Activated B cell treated with CpG ODN at 0.5 μM for 24 hours (primary cell): ENCODE measurements at places on chromosomes 12 and 14.

- peaks cover 48% of the 10 kb centered on the region for H3K36me3 ChIP-seq
- H3K4me3 ChIP-seq, result peak overlapping the region; percentile 95
- DNase-seq, result no peak
- H3K27me3 ChIP-seq, result no peaks in the 10 kb centered on the region
- H3K27ac ChIP-seq, result peak overlapping the region; percentile 98
- peaks cover 56% of the 10 kb centered on the region for H3K4me1 ChIP-seq
Observed at GRCh38 chr12:74537126-74537706, 419 bp upstream of the ATXN7L3B start.

- DNase-seq, result no peak
- peaks cover 63% of the 10 kb centered on the region for H3K27me3 ChIP-seq
- H3K4me3 ChIP-seq, result no peak overlapping the region
- peaks cover 16% of the 10 kb centered on the region for H3K4me1 ChIP-seq
Observed at GRCh38 chr12:9991876-9992275, 7.0 kb downstream of the CLEC1B start.

DNA sequence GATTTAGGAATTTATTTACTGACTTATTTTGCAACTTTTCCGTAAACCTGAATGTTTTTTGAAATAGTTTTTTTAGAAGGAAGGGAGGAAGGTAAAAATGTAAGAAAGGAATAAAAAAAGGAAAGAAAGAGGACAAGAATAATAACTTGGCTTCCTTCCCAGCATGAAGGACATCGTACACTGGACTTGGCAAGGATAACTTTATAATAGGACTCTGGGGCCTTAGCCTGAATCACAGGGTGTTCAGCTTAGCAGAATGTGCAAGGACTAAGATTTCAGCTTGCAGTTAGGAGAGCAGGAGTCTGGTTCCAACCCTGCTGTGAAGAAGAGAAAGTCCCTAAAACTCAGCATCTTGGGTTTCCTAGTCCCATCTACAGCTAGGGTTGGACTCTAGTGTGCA, 1053.3 kb downstream of the VRK1 start:
- no peaks in the 10 kb centered on the region for H3K27me3 ChIP-seq
- no peaks in the 10 kb centered on the region for H3K4me1 ChIP-seq
- no peak overlapping the region for H3K27ac ChIP-seq

GRCh38 chr12:126781593-126781992, 1485.4 kb upstream of the TMEM132C start:
- no peaks in the 10 kb centered on the region for H3K36me3 ChIP-seq
- no peak overlapping the region for H3K27ac ChIP-seq
- H3K4me1 ChIP-seq, result no peaks in the 10 kb centered on the region
- H3K4me3 ChIP-seq, result no peak overlapping the region
